Cerebellar nuclear complex (tissue), 1 donor: ENCODE measurements at places on chromosomes 7 and 10.

- DNase-seq: no peak
Measured at GRCh38 chr7:71251706-71252105, 119.8 kb downstream of the GALNT17 start.

DNA sequence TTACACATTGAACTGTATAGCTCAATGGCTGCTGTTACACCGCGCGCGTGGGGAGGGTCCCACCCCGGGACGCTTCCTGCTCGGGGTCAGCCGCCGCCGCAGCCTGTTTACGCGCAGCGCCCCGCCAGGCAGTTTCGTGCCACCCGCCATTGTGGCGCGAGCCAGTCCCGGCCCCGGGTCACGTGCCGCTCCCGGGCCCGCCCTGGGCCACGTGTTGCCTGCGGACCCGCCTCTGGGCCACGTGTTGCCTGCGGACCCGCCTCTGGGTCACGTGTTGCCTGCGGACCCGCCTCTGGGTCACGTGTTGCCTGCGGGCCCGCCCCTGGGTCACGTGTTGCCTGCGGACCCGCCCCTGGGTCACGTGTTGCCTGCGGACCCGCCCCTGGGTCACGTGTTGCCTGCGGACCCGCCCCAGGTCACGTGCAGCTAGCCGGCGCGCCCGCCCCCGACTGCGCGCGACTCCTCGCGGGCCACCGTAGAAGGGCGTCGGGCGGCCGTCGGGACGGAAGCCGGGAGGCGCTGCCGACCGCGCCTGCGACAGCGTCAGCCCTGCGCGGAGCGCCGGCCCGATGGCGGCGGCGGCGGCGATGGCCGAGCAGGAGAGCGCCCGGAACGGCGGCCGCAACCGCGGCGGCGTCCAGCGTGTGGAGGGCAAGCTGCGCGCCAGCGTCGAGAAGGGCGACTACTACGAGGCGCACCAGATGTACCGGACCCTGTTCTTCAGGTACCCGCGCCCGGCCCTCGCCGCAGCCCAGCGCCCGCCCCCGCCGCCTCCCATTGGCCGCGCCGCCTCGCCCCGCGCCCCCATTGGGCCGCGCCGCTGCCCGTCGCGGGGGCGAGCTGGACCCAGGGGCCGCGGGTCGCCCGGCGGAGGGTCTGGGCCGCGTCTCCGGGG, at the start of gene GET4:
GET4 (plus strand) TSS at position 478 of the 895 bp plus-strand sequence; CDS start at position 570, 92 bp downstream.
- DNase-seq: peak; percentile 74

DNA sequence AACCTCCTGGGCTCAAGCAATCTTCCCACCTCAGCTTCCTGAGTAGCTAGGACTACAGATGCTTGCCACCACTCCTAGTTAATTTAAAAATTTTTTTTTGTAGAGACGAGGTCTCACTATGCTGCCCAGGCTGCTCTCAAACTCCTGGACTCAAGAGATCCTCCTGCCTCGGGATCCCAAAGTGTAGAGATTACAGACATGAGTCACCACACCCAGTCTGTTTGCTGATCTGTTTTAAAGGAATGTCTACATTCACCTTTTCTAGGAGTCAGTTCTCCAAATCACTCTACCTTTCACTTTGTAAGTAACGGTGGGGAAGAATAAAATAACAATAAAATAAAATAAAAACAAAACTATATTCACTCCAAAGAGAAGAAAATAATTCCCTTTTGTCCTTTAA, 86.6 kb upstream of the AGBL3 start:
- no peak for DNase-seq

DNA sequence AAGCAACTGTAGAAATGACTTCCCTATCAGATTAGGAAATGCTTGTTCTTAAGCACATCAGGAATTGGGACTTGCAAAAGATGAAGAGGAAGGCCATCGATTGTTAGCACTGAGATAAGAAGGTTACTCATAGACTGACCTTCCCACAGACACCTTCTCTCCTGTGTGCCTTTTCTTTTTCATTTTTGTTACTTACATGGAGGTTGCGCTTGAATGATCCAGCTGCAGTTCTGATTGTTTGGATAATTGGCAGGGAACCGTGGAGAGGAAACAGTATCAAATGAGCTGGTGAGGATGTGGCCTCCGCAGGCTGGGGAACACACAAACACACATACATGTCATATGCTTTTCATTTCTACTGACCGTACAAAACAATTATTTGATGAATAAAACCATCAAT, 134.9 kb upstream of the RSU1 start:
- DNase-seq: no peak

DNA sequence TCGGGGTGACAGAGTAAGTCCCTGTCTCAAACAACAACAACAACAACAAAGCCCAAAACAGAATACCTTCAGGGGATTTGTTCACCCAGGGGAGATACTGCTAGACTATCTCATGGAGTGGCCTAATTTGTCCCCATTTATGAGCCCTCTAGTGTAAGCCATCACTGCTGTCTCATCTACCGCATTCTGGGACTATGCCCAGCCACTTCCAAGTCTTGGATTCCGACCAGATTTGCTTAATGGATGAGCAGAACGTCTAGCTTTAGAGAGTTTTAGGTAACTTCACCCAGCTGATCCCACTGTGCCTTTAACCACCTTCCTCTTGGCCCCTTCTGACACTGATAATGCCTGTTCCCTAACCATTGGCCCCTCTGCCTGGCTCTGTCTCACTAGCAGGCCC, 47.1 kb downstream of the PAPSS2 start:
- DNase-seq: no peak

DNA sequence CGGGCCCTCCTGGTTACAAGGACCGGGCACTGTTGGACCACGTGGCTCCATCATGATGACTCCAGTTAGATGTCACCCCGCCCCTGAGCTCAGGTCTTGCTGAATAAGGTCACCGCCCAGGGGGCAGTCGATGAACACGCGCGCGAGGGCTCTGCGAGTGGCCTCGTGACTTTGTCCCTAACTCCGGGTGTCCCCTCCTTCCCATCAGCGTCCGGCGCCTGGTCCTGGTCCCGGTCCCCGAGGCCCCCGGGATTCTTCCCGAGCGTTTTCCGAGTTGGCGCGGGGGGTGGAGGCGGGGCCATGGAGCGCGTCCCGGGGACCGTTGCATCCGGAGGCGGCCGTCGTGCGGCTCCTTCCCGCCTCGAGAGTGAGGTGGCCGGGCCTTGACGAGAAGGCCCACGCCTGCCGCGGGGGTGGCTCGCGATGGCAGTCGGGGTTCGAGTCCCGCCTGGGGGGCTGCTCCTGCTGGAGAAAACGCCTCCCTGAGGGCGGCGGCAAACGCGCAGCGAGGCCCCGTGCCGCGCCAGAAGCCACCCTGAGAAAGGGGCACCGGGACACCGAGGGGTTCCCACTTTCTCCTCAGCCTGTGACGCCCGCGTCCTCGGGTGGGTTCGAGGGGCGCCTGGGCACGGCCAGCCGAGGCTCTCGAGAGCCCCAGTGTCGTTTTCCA, 569 bp upstream of the NPTX2 start:
- DNase-seq: no peak

DNA sequence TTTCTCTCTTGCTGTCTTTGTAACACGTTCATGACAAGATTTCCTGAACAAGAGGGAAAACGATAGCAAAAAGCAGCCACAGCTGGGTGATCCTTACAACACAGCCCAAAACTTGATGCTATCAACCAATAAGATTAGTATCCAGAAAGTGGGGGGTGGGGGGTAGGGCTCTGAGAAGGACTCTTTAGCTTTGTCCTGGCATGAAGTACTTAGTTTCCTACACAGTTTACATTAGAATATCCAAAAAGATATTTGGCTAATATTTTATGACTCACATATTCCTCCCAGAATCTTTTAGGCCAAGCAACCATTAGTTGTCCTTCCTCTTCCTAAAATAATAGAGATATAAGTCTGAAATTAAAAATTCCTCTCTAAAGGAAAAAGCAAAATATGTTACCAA, 22.9 kb upstream of the LRRC17 start:
- no peak for DNase-seq

- no peak for DNase-seq
Measured at GRCh38 chr10:8596929-8597472, 542.5 kb downstream of the GATA3 start.

- DNase-seq: no peak
Measured at GRCh38 chr7:131638641-131639430, 82.4 kb upstream of the PODXL start.

DNA sequence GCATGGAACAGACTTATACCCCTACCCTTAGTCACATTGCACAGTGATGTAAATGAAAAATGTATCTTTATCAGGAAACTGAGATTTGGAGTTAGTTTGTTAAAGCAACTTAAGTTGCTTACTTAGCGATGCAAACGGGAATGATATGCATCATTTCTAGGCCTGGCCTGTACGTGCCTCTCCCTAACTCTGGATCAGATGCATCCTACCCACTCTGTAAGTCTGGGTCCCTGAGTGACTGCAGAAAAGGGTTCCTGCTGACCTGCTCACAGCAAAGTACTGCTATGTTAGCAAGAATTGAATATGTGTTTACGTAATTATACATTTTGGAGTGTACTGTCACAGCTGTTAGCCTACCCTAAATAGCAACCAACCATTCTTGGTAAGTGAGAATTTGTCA, 30.7 kb upstream of the PRTFDC1 start:
- no peak for DNase-seq

DNA sequence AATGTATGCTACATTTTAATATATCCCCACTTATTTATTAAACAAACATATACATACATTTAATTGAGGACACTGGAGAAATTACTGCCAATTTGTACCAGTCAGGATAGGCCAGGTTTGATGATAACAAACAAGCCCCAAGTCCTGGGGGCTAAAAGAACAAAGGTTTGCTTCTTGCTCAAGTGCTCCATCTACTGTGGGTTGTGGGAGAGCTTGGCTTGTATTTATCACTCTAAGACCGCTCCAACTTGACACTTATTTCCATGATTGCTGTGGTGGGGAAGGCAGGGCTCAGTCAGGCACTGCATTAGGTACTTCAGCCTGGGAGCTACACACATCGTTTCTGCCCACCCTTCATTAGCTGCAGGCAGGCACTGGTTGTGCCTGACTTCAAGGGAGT, 136.6 kb upstream of the ZNF32 start:
- DNase-seq: no peak

DNA sequence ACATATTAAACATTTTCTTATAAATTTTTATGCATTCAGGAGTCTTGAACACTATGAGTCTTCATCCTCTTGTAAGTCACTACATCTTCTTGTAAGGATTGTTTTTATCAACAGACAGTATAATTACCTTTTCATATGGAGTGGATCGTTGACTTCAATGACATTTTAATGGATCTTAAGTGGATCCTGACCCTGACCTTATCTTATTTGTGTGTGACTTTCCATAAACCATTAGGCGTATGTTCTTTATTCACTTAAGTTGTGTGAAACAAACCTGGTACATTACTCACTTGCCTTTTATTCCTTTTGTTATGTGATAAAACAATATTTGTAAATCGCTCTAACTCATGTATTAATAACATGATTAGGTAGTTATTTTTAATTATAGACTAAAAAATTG, 18.5 kb upstream of the SEMA3C start:
- DNase-seq: no peak

DNA sequence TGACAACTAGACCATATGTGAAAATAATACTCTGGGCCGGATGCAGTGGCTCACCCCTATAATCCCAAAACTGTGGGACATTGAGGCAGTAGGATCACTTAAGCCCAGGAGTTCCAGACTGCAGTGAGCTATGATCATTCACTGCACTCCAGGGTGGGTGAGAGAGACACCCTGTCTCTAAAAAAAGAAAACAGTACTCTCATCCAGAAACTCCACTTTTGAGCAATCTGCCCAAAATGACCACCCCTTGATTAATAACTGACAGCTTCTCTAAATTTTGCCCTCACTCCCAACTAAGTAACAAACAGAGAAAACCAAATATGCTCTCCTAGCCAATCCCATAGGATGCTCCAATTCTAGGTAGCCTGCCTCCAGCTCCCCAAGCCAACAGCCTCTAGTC, 62.5 kb upstream of the AKR1E2 start:
- no peak for DNase-seq

DNA sequence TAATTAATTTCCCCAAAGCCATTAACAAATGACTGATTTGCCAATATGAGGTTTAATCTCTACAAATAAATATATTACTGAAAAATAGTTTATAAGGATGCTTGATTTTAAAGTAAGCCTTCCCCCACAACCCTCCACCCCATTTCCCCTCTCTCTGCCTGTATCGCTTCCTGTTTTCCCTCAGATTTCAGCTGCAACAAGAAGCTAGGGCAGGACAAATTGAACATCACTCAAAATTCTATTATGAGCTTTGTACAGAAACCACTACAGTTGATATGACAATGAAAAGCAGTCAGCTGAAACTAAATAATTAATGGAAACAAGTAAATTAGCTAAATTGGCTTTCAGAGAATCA, 109.0 kb upstream of the SP4 start:
- no peak for DNase-seq

DNA sequence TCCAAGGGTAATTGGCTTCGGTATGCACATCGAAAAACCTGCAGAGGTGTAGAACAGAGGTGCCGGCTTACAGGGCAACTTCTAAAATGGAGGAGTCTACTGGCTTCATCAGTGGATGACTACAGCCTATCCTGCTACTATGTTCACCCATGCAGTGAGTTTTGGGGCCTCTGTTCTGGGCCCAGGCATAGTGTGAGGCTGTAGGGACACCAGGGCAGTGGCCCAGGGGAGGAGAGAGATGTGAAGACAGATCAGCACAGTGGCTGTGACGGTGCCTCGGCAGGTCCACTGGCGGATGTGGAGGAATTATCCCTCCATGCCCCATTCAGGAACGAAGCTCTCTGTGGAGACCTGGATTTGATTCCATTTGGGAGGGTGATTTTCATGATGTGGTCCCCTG, 235.3 kb upstream of the MKI67 start:
- DNase-seq: no peak

DNA sequence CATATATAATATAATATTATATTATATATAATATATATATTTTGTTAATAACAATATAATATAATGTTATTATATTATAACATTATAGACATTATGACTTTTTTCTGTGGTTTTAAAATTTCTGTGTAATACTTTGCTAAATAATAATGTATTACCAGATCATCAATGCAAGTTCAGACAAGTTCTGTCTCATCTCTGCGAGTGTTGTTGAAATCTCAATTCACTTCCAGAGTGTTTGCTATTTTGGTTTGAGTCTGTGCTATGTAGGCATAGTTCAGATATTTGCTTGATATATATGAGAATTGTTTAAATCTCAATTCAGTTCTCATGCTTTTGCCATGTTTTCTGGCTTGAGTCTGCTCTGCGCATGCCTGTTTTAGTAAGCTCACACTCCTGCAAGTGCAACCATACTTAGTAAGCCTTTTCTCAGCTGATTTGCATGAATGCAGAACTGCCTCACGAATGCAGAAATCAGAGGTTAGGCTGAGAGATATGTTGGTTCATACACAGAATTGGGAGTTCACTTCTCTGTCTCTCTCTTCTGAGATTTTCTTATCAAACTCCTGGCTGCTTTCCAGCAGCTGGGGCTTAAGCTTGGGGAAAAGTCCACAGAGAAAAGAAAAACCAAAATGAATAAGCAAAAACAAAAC, 830.2 kb upstream of the SORCS1 start:
- no peak for DNase-seq

- DNase-seq: no peak
Measured at GRCh38 chr7:91055219-91055618, 209.0 kb upstream of the FZD1 start.

GRCh38 chr10:133161486-133162109, 1.6 kb downstream of the KNDC1 start:
- no peak for DNase-seq
